ENCODE measurements at places on chromosomes 11 and 22.

- no peak for DNase-seq
Observed at GRCh38 chr22:49243965-49244364, 583.7 kb downstream of the BRD1 start.

DNA sequence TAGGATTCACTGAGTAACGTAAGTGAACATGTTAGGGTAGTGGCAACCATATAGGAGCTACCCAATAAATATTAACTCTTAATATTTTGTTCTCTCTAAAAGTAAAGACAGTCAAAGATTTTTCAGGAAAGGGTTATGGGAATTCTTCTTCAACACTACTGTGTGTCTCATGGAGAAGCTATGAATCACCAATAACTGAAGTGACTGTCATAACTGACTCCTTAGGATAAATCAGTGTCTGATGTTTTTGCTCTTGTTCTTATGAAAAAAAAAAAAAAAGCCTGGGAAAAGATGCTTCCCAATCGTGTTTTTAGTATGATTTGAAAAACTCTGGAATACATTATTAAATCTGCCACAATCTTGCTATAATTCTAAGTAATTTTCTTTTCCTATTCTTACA lies 111.2 kb upstream of the CEP126 start:
- DNase-seq, result no peak

GRCh38 chr11:94837317-94837716 lies 69.2 kb downstream of the AMOTL1 start:
- no peak for DNase-seq

GRCh38 chr11:35295751-35296150 lies 123.6 kb downstream of the SLC1A2 start:
- DNase-seq, result no peak

- no peak for DNase-seq
Observed at GRCh38 chr11:105933695-105934094, 88.3 kb downstream of the MSANTD4 start.

GRCh38 chr11:105611572-105612441 lies 1.9 kb downstream of the GRIA4 start:
- DNase-seq, result no peak

DNA sequence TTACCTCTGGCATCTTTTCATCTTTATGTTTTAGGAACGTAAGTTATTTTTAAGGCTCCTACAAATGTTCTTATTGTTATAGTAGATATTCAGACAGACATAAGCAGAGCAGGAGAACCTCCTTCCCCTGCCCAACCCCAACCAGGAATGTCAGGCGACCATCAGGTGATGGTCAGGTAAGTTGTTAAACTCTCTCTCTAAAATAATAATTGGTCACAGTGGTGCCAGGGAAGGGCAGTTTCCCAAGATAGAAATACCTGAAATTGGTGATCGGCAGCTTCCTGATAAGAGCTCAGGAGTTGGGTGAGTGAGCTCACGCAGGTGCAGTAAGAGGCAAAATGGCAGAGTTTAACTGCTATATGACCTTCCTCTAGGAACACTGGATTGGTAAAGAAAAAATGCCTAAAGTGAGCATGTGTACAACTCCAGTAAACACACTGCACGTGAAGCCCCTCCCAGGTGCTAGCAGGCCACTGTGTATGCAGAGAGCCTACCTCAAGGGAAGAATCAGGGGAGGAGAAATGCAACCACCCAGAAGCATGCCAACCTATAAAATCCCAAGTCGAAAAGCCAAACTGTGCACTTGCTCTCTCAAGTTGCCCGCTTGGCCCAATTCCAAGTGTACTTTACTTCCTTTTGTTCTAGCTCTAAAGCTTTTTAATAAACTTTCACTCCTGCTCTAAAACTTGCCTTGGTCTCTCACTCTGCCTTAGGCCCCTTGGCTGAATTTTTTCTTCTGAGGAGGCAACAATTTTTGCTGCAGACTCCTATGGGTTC lies 273.9 kb downstream of the SBF2 start:
- no peak for DNase-seq

- DNase-seq, result no peak
Observed at GRCh38 chr11:88288560-88288959, 49.0 kb downstream of the CTSC start.

DNA sequence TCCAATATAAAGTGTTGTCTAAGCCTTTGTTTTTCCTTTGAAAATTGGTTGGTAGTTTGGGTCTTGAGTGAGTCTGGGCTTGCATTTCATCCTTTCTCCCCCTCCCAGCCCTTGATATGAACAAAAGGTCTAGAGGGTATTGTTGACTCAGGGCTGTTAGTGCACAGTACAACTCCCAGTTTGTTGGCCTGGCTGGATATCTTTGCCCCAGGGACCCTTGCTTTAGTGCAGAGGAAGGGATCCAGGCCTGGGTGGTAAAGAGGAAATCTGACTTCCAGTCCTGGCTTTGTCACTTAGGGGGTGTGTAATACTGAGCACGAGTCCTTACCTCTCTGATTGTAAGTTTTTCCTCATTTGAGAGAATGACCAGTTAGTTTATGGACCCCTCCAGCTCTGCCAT lies 330.4 kb downstream of the TMEM135 start:
- DNase-seq, result no peak

DNA sequence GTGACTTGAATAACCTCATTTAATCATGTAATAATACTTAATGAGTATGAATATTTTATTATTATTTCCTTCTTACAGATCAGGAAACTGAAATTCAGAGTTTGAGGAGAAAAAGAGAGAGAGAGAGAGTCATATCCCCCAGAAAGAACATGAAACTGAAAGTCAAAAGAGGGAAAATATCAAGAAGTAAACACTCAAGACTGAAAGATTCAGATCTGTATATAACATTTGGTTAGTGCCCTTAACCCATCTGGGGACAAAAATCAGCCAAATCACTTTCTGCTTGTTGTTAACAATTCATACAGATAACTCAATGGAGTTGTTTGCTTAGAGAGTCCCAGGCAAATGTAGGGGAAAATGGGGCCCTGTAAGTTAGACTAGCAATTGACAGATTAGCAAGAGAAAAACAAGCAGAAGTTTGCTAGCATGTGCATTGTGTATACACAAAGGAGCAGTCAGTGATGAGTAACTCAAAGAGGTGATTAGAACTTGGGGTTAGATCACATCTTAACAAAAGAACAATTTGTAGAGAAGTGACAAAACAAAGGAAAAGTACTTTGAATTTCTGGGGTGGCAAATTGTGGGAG lies 25.9 kb upstream of the MMP13 start:
- no peak for DNase-seq

DNA sequence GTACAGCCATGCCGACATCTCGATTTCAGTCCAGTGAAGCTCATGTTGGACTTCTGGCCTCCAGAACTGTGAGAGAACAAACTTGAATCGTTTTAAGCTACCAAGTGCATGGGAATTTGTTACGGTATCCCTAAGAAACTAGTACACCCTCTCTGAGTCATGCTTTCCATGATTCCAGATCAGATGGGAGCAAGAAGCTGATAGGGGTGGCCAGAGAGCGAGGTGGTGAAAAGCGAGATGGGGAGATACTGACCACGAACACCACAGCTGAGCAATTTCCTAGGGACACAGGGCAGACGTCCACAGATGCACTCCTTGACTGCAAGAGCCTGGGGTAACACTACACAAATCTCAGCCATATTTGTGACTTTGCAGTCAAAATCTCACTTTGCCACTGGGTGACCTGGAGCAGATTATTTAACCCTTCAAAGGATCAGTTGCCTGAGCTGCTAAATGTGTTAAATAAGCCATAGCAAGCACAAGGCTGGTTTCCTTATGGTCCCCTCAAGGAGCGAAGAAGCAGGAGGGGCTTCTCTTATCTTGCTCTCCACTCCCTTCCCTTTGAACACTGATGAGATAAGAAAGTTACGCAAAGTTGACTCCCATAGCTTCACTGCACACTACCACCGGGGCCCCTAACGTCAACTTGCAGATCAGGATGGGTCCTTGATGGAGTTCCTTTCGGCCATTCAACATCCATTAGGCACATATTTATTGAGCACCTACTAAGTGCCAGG lies 22.6 kb upstream of the RCN1 start:
- no peak for DNase-seq

DNA sequence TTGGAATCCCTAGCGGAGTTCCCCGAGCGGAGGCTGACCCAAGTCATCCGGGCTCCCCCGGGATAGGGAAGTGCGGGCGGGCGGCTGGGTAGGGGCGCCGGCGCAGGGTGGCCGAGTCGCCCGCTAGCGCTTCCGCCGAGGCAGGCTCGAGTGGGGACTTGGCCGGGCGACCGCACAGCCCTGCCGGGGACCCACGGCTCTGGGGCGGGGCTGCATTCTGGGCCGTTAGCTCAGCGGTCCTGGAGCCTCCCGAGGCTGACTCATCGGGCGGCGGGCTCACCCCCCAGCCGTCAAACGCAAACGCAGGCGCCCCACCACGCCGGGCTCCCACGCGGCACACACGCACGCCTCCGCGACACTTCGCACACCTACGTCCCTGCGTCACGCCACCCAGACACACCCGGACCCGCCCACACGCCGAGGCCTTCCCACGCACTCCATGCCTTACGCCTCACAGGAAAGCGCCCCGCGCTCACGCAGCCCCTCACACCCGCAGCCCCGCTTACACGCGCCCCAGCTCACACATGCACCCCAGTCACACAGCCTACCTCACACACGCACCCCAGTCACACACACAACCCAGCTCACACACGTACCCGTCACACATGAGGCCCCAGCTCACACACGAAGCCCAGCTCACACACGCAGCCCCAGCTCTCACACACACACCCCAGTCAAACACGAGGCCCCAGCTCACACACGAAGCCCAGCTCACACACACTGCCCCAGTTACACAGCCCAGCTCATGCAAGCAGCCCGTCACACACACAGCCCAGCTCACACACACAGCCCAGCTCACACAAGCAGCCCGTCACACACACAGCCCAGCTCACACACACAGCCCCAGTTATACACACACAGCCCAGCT lies 1.2 kb downstream of the PHLDB1 start:
- peak; percentile 40 for DNase-seq

GRCh38 chr22:25919452-25919851 lies 177.5 kb downstream of the MYO18B start:
- DNase-seq, result no peak

DNA sequence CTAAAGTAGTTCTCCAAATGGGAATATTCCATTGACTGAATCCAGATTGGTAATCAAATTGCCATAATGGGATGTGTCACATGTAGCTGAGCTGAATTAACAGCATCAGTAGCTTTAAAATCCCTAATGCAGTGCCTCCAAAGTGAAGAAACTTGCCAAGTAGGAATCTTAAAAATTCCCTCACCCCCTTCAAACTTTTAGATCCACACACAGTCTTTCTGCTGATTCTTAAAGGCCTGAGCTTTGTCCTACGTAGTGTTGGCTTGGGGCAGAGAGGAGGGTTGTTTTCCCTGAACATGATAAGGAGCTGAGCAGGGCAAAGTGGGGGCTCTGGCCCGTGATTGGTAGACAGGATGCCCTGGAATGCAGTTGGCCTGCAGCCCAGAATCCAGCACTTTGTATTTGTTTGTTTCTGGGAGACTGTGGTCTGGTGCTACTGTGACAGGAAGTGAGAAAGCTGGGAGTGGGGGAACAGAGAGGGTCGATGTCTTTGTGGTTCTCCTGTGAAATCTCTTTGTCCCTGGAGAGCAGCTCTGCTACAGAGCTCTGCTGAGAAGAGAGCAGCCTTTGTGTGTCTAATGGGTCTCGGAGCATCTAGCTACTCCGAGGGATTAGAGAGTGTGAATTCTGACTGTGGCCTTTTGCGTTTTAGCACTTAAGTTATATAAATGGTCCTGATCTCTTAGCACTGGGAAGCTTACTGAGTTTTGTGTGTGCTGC lies 16.9 kb downstream of the CTNND1 start:
- DNase-seq, result no peak

DNA sequence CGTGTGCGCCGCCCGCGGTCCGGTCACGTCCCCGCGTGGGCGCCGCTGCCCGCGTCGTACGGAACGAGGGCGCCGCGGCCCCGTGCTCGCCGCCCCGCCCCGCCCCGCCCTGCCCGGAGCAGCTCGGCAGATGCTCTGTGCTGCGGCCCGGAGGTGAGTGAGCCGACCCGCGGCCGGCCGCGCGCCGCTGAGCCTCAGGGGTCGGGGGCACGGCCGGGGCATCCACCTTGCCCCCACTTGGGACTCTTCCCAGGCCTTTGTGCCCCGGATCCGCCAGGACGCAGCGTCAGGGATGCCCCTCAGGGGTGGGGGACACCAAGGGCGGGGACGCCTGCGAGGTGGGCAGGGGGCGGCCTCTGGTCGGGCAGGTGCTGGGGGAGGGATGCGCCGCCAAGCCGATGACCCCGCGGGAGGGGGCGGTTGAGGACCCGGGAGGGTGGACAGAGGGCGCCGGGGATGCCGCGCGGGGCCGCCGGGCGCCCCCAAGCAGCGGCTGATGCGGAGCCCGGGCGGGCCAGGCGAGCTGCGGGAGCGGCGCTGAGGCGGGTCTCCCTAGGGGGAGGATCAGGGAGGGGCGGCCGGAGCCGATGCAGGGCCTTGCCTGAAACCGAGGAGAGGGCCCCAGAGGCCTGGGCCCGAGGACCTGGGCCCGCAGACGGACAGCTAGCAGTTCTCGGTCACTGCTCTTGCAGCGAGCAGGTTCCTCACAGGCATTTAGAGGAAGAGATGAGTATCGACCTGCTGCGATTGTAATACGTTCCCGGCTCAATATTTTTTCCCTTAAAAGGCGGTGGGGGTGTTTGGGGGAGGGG lies at the start of gene GNAZ:
Gene GNAZ (plus strand): TSS at position 102 of the 812 bp plus-strand sequence. CDS start 25,177 bp downstream, outside the sequence.
- DNase-seq, result no peak

GRCh38 chr22:44042249-44043218 lies 18.4 kb downstream of the PARVB start:
- DNase-seq, result no peak

- no peak for DNase-seq
Observed at GRCh38 chr22:43553451-43554258, 141.8 kb downstream of the MPPED1 start.

Data from activated CD4-positive, CD25-positive, alpha-beta regulatory T cell (primary cell).